ENCODE measurements at places on chromosomes 11 and 22.

GRCh38 chr22:48071828-48072227 lies 1309.4 kb downstream of the TBC1D22A start:
- no peak for DNase-seq

DNA sequence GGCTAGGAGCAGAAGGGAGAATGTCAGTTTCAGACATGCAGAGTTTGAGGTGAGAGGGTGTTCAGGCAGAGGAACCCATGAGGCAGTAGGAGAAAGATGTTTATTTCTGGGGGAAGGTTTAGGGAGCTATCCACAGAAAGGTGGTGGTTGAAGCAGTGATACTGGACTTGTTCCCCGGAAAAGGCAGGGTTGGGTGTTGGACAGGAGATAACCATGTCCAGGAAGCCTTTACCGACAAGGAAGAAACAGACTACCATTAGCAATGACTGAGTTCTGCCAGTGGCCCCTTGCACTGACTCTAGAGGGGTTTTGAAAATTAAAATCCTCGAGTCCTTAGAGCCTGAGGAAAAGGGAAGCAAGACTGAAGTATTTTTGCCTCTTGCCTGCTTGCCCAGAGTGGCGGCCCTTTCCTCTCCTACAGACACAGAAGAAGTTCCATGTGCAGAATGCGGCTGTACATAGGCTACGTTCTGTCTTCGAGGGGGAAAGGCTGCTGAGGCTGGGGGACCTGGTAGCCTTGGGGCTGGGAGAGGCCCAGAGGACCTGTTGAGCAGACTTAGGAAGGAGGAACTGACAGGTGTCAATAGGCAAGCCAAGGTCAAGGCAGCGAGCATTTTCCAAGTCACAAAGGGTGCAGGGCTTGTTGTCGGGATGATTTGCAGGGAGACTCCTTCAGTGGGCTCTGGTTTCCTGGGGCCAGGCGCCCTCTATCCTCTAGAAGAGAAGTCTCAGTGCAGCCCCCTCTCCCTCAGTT lies 146.7 kb downstream of the LDLRAD3 start:
- DNase-seq: no peak

DNA sequence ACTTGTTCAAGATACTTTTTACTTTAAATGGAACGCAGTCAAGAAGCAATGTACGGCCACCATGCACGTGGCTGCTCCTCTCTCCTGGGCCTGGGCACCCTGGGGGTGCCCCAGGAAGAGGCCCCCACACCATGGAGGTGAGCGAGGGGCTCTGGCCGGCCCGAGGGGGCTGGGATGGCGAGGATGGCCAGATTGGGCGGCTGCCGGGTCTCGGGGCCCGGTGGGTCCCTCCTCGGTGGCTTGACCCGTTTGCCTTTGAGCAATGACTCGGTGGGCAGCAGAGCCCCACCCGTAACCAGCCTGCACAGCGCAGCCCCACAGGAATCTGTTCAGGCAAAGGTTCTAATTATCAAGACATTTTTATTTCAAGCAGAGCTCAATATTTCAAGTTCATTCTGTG lies 167.4 kb downstream of the BRD1 start:
- no peak for DNase-seq

DNA sequence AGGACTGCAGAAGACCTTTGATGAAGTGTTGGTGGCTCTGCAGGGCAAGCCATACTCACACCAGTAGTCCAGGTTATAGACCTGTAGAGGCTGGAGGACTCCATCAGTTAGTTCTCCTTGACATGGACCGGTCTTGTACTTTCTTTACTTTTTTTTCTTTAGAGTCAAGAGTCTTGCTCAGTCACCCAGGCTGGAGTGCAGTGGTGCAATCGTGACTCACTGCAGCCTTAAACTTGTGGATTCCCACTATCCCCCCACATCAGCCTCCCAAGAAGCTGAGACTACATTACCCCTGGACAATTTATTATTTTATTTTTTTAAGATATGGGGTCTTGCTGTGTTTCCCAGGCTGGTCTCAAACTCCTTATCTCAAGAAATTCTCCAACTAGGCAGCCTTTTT lies 49.6 kb upstream of the E2F8 start:
- no peak for DNase-seq

DNA sequence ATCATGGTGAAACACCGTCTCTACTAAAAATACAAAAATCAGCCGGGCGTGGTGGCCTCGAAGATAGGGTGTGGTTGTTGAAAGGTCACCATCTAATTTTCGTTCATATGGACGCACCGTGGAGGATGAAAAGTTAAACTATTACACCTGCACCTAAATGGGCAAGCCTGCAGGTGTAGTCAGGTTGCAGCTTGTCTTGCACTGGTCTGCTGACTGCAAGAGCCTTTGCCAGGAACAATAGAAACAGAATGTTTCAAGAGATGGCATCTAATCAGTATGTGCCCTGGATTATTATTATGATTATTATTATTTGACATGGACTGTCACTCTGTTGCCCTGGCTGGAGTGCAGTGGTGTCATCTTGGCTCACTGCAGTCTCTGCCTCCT lies 908 bp downstream of the NADSYN1 start:
- DNase-seq: no peak

GRCh38 chr11:118610225-118610772 lies 2.9 kb downstream of the PHLDB1 start:
- peak; percentile 30 for DNase-seq

Data from activated CD4-positive, alpha-beta T cell treated with anti-CD3 and anti-CD28 coated beads for 36 hours (primary cell).